Omental fat pad (tissue), 4 donors: ENCODE measurements at places on chromosomes 7 and 10. TPM values are rescaled to one million over a fixed set of nuclear protein-coding genes. Genes with fewer than 3 reads are reported as not detected.

OR6B1 gene
- not detected for total RNA-seq

PTPRZ1 gene
- 33.9 TPM for total RNA-seq

NACAD gene
- total RNA-seq: 1.4 TPM

EPHA1 gene
- 0.13 TPM for total RNA-seq

ZNF511 gene
- total RNA-seq: 19.3 TPM

OR2A12 gene
- not detected for total RNA-seq

FAM25A gene
- total RNA-seq: not detected

EIF5AL1 gene
- 0.19 TPM for total RNA-seq

CFAP70 gene
- total RNA-seq: 2.0 TPM

SP4 gene
- 5.3 TPM for total RNA-seq

RNF32 gene
- total RNA-seq: 1.9 TPM

CNOT4 gene
- 19.8 TPM for total RNA-seq

SVOPL gene
- total RNA-seq: not detected

NFE2L3 gene
- total RNA-seq: 12.1 TPM

LLCFC1 gene
- not detected for total RNA-seq

LRGUK gene
- total RNA-seq: 0.19 TPM

DNA sequence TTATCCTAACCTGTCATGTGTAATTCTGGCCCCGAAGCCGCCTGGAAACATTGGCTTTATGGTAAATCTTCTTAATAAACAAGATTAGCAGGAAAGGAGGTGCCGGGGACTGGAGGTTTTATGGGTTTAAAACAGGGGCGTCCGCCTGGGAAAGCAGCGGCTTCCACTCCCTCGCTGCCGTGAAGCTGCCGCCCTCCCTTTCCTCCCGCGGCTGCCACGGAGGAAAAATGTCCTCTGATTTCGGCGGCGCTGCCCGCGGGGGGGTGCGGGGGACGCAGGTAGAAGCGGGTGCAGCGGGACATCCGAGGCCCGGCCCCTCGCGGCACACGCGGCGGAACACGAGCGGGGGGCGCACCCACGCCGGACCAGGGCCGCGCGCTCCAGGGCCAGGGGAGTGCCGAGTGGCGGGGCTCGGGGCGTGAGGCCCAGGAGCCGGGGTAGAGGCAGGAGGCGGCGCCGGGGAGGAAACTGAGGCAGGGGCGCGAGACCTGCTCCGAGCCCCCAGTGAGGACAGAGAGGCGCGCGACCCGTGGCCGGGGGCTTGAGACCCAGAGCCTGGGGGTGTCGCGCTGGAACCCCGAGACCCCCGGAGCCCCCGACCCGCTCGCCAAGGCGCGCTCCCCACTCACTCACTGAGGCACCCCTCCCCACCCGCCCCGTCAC, 993 bp downstream of the PTPRN2 start:
- no peak for DNase-seq

GRCh38 chr10:98224509-98224908, 43.5 kb downstream of the LOXL4 start:
- DNase-seq: no peak

GRCh38 chr10:112768121-112768520, 181.9 kb upstream of the TCF7L2 start:
- DNase-seq: no peak

DNA sequence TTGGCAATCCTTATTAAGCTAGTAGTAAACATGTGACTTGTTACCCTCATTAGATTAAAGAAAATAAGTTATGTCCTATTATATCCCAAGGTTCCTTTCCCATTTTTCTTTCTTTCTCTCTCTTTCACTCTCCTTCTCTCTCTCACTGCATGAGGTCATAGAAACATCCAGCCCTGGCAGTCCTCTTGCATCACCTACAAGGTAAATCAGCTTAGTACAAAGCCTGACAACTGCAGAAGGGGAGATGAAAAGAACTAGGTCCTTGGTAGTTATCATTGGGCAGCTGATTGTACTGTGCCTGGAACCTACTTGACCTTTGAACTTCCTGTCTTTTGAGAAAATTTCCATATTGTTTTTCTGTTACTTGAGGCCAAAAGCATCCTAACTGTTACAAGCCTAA, 307.9 kb upstream of the SP8 start:
- DNase-seq: no peak

- DNase-seq: no peak
Observed at GRCh38 chr7:48637382-48637781, 287.0 kb upstream of the CDC14C start.

- DNase-seq: no peak
Observed at GRCh38 chr7:99311702-99312101, 14.0 kb upstream of the ARPC1A start.

- DNase-seq: no peak
Observed at GRCh38 chr10:110506448-110506847, 8.7 kb downstream of the DUSP5 start.

GRCh38 chr7:2090526-2091520, 141.9 kb downstream of the MAD1L1 start:
- no peak for DNase-seq

DNA sequence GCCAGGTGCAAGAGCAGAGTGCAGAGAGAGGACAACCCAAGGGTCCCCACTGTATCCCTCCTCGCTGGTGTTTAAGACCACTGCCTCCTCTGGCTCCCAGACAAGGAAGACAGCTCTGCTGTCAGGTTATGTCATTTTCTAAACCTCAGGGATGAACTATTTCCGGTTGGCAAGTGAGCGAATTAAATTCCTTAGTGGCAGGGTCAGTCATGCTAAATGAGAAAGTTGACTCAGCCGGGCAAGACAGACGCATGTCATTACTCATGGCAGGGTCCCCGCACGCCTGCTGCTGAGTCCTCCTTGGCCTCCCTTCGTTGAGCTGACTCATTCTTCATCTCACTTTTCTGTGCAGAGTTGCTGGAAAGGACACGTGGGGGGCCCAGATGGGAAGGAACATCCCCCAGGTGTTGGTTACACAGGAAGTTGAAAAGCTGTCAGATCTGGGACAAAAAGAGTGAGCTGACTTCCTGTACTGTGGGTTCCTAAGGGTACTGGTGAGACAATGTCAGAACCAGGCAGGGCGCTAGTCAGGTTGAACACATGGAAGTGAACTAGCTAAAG, 47.1 kb upstream of the UCN3 start:
- DNase-seq: no peak

DNA sequence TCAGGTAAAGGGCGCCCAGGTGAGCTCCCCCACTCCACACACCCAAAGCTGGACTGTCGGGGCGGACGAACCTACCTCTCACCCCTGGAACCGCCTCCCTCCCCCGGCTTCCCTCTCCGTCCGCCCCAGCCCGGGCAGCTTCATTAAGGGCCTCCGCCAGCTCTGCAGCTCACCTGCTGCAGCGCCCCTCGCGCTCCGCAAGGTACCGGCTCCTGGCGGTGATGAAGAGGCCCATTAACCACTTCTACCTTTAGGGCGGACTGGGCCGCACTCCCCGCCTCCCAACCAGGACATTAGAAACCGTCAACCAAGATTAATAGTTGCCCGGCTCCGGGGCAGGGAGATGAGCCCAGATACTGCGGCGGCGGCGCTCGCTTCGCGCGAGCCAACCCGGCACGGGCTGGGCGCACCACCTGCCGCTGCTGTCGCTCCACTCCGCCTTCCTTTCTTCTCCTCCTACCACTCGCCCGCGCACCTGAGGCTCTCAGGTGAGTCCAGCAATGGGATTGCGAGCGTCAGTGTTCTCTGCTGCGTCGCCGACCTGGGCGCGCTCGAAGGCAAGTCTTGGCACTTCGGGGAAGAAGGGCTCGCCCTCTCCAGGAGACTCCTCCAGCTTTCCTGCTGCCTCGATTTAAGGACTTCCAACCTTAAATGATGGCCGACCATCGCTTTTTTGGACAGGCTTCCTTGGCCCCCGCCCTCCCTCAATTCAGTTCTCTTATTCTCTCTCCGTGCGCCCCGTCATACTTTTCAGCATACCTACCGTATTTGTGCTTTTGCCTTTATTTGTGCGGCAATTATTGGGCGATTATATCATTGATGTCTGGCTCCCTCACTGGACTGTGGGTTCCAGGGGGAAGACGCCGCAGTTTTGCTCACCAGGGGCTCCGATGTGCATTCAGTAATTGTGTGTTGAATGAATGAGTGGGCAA, 13.6 kb upstream of the KAZALD1 start:
- no peak for DNase-seq

GRCh38 chr10:93106631-93107072, 33.0 kb downstream of the CYP26A1 start:
- no peak for DNase-seq

- DNase-seq: no peak
Observed at GRCh38 chr10:124691421-124692099, 52.6 kb downstream of the FAM53B start.

DNA sequence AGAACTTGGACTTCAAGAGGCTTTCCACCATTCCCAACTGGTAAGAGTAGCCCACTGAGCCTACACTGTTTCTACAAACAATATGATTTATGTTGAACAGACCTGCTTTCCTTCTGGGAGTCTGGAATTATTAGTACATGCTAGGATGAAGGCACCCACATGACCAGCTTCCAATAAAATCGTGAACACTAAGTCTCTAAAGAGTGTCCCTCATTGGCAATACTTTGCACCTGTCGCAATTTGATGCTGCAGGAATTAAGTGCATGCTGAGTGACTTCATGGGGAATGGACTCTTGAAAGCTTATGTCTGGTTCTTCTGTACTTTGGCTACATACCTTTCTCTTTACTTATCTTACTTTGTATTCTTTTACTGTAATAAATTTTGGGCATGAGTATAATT, 305.2 kb upstream of the GHITM start:
- DNase-seq: no peak

DNA sequence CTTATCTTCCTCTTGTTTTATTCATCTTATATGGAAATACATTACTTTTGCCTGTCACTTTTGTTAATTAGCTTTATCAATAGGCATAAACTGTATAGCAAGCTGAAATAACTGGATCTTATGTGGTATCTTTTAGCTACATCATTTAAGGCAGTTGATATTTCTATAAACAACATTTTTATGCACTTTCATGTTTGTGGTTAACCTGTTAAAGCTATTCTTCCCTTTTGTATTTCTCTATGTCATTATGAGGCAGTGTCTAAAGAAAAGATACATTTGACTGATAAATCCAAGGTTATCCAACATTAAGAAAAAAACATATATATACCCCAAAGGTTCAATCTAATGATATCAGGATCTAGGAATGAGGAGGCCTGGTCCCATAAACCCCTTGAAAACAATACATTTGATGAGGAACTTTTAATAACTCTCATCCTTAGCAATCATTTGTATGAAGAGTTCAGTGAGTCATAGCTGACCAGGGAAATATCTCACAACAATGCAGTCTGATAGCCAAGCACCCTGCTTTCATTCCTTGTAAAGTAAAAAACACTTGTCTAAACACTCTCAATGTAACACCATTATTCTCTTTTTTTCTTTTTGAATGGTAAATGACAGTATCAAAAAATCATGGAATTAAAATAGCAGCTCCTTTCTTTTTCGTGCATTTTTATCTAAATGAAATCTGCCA, 300.9 kb downstream of the NEBL start:
- no peak for DNase-seq

DNA sequence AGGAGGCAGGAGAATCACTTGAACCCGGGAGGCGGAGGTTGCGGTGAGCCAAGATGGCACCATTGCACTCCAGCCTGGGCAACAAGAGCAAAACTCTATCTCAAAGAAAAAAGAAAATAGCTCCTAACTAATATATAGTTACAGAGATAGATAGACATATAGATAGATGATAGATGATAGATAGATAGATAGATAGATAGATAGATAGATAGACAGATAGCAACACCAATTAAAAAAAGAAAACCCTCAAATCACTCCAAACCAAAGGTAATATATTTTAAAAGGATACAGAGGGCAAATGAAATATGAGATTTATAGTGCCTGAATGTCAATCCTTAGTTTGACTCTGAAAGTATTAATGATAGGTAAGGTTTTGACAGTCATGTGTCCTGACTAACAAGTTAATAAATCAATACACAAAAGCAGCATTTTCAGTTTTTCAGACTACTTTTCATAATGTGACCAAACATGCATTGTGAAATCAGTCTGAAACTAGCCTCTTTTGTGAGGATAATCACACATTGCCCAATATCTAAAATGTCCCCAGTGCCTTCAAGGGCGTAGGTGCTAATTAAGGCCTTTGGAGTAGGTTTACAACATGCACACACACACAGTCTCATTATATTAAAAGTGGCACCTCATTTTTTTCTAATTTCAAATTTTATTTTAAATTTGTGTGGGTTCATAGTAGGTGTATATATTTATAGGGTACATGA, 61.2 kb downstream of the BPGM start:
- no peak for DNase-seq

DNA sequence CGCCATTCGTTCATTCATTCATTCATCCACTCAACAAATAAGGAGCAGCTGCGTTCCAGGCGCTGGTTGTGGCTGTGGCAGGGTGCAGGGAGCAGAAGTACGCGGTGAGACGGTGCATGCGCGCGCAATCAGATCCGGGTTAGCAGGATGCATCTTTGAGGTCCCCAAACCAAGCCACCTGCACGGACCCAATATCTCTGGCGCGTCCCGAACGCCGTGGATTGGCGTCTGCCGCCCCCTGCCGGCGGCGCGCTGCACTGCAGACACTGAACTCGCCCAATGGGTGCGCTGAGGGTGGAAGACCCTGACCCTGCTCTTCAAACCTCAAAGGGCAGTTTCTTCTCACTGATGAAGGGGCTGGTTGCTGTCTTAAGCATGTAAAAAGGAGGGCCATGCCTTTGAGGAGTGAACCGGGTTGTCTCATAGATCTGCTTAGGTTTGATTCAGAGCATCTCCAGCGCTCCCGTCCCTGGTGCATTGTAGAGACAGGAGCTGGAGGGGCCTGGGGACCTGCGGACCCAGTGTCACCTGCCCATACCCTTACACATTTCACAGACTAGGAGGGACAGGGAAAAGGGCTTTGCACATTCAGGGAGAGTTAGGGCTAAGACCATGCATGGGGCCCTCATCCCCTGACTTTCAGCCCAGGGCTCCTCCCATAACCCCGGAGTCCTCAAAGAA, 102.5 kb downstream of the RAMP3 start:
- DNase-seq: no peak

DNA sequence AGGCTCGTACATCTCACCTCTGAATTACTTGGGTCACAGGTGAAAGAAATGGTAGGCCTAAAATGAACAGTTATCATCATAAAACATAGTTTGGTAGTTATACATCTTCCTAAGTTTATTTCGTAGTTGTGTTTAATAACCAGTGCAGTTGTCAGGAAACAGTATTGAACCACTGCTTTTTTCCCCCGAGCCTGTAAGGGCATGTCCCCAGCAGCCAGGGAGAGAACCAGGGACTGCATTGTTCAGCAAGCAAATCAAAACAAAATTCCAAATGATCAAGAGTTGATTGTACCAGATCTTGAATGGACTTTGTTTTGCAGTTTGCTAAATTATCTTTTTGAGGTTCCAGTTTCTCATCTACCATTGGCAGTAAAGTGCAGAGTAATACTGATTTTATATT, 2.4 kb downstream of the EIF4H start:
- no peak for DNase-seq

- DNase-seq: no peak
Observed at GRCh38 chr10:59085054-59085453, 91.4 kb upstream of the PHYHIPL start.
